Vein endothelial cell (primary cell): ENCODE measurements at places on chromosomes 11 and 22. TPM values are rescaled to one million over a fixed set of nuclear protein-coding genes. Genes with fewer than 3 reads are reported as not detected.

ARCN1 gene
- total RNA-seq, result 171 and 177 TPM in 2 replicates

ADSL gene
- 177 and 204 TPM in 2 replicates for total RNA-seq

SPI1 gene
- under 0.01 TPM in 1 of 2 replicates, not detected in the other for total RNA-seq

MPEG1 gene
- not detected in 2 replicates for total RNA-seq

DLG2 gene
- 0.65 and 0.67 TPM in 2 replicates for total RNA-seq

MMP12 gene
- total RNA-seq, result not detected in 2 replicates
